ENCODE measurements at places on chromosomes 5 and 9.

GRCh38 chr9:80233102-80233843 lies 661.5 kb downstream of the TLE4 start:
- DNase-seq, result no peak

- DNase-seq, result no peak
These were observed 104.6 kb downstream of the CDK5RAP2 start for GRCh38 chr9:120475341-120475740.

DNA sequence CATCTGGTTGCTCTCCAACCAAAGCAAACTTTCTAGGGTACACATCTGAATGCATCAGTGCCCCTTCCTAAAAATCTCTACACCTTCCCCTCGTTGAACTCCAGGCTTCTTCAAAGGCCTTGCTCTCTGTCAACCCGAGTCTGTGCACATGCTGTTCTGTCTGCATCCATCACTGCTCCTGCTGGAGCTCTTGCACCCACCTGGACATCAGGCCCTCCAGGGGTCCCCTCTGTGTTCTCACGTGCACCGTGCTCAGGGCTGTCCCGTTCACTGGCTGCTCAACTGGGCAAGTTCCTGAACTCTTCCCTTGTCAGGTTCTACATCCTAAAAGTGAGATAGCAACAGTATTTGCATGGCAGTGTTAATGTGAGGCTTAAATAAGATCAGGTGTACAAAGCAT lies 62.7 kb upstream of the ANGPTL2 start:
- DNase-seq, result no peak

GRCh38 chr5:135571066-135571609 lies 7.7 kb downstream of the CXCL14 start:
- DNase-seq, result no peak

GRCh38 chr9:3177146-3177761 lies 333.4 kb upstream of the PUM3 start:
- no peak for DNase-seq

DNA sequence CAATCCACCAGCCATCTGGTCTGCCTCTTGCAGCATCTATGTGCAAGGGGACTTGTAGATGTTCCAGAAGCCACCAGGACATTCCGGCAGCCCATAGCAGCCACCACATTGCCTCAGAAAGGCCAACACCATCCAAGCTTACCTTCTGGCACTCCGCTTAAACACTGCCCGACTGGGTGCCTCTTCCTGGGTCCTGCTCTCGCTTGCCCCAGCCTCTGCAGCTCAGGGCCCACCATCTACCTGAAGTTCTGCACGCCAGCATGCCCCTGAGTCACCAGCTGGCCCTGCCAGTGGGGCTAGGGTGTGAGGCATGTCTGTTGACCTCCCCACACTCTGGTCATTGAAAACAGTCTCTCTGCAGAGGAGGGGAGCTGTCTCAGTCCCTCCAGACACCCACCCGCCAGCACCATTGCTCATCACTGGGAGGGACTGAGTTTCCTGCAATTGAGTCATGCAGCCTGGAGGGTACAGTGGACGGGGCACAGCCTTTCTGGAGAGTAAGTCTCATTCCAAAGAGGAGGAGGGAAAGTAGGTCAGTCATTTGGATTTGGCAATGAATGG lies 16.9 kb upstream of the COL5A1 start:
- DNase-seq, result no peak

DNA sequence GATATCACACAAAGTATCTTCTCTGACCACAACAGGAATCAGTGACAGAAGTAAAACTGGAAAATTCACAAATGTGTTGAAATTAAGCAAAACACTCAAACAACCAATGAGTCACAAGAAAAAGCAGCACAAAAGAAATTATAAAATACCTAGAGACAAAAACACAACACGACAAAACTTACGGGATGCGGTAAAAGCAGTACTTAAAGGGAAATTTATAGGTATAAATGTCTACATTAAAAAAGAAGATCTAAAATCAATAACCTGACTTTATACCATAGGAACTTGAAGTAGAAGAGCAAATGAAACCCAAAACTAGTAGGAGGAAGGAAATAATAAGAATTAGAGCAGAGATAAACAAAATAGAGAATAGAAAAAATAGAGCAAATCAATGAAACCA lies 2.8 kb upstream of the WDR41 start:
- DNase-seq, result no peak

DNA sequence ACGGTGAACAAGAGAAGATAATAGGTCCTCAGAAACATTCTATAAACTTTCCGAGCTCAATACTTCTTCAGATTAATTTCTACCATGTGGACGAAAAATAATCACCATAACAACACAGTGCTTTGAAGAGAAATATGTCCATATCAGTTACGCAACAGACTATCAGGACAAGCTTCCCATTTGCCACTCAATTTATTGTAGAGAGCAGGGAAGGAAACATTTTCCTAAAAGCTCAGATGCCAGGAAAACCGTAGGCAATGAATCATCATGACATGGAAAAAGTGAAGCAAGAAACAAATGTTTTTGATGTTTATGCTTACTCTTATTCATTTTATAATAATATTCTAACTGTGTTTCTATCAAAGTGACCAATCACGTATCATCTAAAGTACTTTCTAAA lies 87.6 kb downstream of the S1PR3 start:
- DNase-seq, result no peak

- no peak for DNase-seq
These were observed 234.1 kb upstream of the ACTBL2 start for GRCh38 chr5:57716661-57717060.

- DNase-seq, result no peak
These were observed 188.3 kb downstream of the ARHGEF28 start for GRCh38 chr5:73814233-73814846.

DNA sequence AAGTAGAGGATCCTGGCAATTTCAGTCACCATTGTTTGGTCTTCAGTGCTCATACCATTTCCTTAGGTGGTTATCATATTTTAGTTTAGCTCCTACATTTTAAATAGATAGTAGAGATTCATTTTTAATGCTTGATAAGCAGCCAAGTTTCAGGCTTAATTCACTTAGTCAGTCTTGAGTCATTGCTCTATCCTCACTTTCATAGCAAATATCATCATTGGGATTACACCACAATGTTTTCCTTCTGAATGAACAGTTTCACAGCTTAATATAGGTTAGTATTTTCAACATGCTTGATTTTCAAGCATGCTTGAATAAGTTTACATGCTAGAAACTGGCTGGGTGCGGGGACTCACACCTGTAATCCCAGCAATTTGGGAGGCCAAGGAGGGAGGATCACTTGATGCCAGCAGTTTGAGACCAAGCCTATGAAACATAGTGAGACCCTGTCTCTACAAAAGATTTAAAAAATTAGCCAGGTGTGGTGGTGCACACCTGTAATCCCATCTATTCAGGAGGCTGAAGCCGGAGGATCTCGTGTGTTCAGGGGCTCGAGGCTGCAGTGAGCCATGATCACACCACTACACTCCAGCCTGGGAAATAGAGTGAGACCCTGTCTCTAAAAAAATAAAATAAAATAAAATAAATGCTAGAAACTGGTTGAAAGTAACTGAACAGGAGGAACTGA lies 339.9 kb downstream of the ADGRV1 start:
- DNase-seq, result no peak

DNA sequence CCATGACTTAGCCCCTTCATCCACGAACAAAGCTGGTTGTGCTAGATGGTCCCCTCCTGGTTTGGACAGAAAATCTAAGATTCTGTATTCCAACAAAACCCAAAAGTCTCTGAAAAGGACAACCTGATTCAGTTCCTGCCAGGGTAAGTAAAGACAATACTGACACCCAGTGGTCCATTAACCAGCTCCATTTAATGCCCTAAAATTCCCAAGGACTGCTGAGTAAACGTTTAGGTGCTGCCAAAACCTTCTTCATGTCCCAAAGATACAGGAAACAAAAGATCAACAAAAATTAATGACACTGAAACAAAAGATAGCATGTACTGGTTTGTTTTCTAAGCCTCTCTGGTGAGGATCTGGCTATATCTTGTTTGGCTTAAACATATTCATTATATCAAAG lies 25.3 kb upstream of the PPP1R2B start:
- no peak for DNase-seq

- peak; percentile 76 for DNase-seq
These were observed 36.4 kb downstream of the PHF2 start for GRCh38 chr9:93612796-93613154.

DNA sequence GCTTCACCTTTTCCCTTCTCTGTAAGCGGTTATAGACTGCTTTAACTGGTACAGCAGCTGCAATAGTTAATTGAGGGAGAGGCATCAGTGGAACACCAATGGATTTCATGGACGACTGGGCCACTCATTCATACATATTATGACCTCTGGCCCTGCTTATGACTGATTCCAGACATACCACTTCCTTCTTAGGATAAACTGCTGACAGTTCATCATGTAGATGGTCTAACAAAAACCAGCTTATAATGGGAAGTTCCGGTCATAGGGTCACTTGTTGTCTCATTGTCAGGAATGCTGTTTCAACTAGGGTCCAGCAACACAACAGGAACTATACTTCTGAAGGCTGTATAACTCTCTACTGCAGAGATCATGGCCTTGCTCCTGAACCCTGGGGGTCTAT lies 265.2 kb upstream of the RASA1 start:
- no peak for DNase-seq

GRCh38 chr5:23820765-23821471 lies 313.5 kb downstream of the PRDM9 start:
- peak; percentile 9 for DNase-seq

- DNase-seq, result peak; percentile 19
These were observed 12.8 kb downstream of the BTNL9 start for GRCh38 chr5:181052672-181053487.

DNA sequence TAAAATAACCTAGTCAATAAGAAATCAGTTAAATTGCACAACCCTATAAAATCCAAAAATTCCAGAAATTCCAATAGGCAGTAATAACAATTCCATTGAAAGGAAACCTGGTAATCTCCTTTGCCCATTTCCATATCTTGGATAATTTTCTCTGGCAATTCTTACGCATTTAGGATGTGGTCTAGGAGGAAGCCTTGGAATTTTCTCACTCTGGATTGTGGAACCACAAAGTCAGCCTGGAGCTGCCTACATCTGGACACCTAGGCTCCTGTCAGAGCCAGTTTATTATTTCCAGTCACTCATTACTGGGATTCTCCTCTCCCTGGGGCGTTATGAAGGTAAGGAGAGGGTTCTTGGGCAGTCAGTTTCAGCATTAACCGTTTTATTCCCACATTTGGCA lies 40.3 kb upstream of the GNE start:
- no peak for DNase-seq

GRCh38 chr5:149757197-149757947 lies 27.3 kb downstream of the PPARGC1B start:
- peak; percentile 89 for DNase-seq

GRCh38 chr5:87403409-87403808 lies 9.3 kb downstream of the CCNH start:
- no peak for DNase-seq

DNA sequence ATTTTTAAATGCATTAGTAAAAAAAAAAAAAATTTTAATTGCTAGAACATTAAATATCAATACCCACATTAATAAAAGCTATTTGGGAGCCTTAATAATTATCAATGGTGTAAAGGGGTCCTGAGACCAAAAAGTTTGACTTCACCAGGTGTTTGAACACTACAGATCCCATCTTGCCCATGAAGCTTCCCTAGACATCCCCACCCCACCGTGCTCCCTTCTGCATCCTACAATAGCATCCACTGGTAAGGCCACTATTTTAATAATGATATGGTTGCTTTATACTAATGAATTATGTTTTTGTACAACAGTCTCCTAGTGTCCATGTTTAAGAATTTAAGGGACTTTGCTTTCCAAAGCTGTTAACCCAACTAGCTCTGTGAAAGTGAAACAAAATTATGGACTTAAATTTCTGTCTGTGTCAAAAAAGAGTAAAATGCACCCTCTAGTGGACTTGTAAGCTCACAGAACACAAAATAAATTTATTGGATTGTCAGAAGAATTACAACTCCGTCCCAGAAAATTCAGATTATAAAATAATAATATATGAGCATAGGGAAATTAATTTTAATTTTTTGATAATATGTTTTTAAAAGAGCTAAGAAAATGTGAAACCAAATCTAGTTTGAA lies 76.0 kb downstream of the ARL15 start:
- peak; percentile 14 for DNase-seq

DNA sequence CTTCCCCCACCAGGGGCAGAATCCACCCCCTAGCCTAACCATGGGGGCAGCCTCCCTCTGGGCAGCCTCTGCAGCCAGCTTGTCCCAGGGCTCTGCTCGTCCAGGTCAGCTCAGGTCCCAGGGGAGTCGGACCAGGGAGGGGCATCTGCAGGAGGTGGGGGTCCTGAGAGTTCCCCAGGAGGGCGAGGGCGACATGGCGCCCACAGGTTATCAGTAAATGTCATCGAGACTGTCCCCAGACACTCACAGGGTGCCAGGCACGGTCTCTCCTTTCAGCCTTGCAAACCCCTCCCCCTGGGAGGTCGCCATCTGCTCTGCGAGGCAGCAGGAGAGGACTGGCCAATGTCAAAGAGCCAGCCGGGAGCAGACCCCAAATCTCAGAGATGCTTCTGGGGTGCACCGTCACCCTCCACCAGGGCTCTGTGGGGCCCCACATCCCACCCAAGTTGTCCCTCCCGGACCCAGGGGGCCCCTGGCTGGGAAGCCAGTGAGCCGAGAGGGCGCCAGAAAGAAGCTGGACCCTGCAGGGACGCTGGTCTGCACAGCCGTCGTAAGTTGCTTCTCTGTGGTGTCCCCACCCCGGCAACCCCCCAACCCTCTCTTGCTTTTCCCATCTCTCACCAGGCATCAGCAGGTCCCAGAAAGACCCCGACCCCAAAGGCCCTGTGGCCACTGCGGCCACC lies 69.3 kb downstream of the NTNG2 start:
- DNase-seq, result no peak

DNA sequence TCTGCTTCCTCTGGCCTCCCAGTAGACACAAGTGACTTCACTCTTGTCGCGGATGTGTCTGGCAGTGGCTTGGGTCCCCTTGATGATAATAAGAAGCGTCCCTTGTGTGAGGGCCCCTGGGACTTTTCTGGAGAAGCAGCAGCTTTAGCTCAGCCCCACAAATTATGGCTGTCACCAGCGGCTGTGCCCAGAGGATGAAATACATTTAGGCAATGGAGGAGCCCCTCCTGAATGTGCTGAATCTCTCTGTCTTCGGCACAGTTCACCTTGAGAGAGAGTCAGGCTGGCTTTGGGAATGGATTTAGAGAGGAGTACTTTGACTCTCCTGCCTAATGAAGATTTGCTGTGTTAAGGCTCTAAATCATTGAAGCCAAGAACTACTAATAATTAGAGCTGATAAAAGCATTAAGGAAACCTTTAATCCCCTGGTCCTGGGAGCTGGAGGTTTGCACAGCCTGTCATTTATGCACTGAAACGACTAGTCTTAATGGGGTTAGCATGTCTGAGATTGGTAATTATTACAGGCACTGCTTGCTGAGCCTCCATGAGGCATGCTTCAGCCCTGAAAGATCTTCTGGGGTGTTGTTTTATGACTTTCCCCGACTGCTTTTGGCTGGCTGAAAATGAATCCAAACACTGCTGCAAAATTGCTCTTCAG lies 127.0 kb downstream of the TENT4A start:
- no peak for DNase-seq

- DNase-seq, result peak; percentile 56
These were observed 3.4 kb downstream of the PRRC2B start for GRCh38 chr9:131397100-131397790.
